ENCODE measurements at places on chromosomes 11 and 22. TPM values are rescaled to one million over a fixed set of nuclear protein-coding genes. Genes with fewer than 3 reads are reported as not detected.

- DNase-seq = no peak
Observed at GRCh38 chr11:126145954-126146353, 65.5 kb downstream of the RPUSD4 start.

IGLL1 gene
- not detected for total RNA-seq

- DNase-seq = no peak
Observed at GRCh38 chr11:31690041-31690440, 121.1 kb downstream of the PAX6 start.

DNA sequence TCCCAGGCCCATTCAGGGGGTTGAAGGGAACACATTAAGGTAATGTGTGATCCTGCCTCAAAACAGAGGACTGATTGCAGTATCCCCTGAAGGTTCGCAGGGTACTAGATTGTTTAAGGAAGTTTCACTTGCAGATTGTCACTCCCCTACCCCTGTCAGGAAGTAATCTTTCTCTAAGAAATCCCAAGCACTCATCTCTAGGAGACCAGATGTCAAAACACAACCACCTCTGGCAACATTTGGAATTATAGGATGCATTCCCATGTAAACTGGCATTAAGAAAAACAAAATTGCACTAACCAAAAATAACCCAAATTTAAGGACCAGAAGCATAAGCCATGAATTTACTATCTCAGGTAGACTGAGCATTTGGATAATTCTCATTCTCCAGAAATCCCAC is 1.6 kb downstream of the MRPL17 start:
- no peak for DNase-seq

SDHD gene
- total RNA-seq = 160 TPM

OR51B6 gene
- total RNA-seq = not detected

GRCh38 chr11:20376162-20376730 is 11.3 kb upstream of the PRMT3 start:
- DNase-seq = no peak

GRCh38 chr11:33185756-33186155 is 24.5 kb upstream of the CSTF3 start:
- no peak for DNase-seq

ACTN3 gene
- not detected for total RNA-seq

- no peak for DNase-seq
Observed at GRCh38 chr11:31806928-31807798, 4.0 kb downstream of the PAX6 start.

Data from thyroid gland (tissue), 4 donors.